ENCODE measurements at places on chromosomes 6 and 20. TPM values are rescaled to one million over a fixed set of nuclear protein-coding genes. Genes with fewer than 3 reads are reported as not detected.

Gene BACH2
- 5.7 TPM for total RNA-seq

Gene PSMB1
- total RNA-seq: 188 TPM

Gene ENPP5
- total RNA-seq: 90.1 TPM

GRCh38 chr6:55286824-55287223 is 40.4 kb upstream of the GFRAL start:
- no peaks in the 10 kb centered on the region for H3K36me3 ChIP-seq
- no peak overlapping the region for H3K27ac ChIP-seq
- H3K4me3 ChIP-seq: no peak overlapping the region
- no peaks in the 10 kb centered on the region for H3K4me1 ChIP-seq

DNA sequence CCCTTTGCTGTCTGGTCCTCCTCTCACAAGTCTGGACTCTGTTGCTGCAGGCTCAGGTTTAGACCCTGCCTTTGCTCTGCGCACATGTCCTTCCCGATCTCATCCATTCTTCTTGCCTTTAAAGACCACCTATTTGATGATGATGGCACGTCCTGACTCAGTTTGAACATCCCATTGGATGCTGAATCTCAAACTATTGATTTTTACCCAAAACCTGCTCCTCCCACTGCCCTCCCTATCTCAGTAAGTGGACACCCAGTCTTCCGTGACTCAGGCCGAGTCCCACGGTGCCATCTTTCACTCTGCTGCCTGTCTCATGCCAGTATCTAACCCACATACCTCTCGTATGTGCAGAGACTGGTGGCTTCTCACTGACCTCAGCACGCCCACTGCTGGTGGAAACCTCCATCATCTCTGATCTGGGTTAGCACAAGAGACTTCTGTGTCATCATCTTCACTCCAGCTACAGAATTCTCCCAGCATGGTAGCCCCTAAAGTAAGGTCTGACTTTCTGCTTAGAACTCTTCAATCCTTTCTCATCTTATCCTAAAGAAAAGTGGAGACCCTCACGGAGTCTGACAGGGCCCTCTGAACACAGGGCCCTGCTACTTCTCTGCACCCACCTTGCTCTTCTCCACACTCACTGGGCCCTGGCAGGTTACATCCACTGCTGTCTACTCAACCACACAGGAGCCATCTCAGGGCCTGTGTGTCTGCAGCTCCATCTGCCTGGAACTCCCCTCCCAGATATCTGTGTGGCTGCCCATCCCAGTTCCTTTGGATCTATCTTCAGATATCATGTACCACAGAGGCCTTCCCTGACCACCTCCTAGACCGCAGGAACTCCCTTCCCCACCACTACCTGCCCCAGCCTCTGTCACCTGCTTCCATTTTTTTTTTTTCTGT is 387.1 kb upstream of the AGPAT4 start:
- no peak overlapping the region for H3K27ac ChIP-seq
- DNase-seq: no peak
- no peaks in the 10 kb centered on the region for H3K4me1 ChIP-seq
- no peaks in the 10 kb centered on the region for H3K27me3 ChIP-seq
- no peaks in the 10 kb centered on the region for H3K36me3 ChIP-seq

DNA sequence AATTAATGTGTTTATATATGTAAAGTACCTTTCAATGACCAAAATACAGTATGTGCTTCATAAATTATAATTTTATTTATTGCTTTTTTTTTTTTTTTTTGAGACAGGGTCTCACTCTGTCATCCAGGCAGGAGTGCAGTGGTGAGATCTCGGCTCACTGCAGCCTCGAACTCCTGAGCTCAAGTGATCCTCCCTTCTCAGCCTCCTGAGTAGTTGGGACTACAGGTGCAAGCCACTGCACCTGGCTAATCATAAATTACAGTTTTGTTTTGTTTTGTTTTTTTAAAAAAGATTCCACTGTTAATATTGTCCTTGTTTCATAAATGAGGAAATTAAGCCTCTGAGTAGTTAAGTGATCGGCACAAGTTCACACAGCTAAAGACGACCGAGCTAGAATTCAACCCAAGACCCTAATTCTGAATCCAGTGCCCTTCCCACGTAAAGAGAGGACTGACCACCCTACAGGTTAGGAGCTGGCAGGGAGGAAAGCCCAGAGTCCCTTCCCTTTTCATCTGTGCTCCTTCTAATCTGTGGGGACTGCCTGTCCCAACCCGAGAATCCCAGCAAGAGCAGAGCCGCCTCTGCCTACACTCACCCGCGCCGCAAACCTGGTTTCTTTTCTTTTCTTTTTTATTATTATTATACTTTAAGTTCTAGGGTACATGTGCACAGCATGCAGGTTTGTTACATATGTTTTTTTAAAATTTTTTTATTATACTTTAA is 8.5 kb upstream of the GDF5 start:
- no peak overlapping the region for H3K27ac ChIP-seq
- no peak for DNase-seq
- no peaks in the 10 kb centered on the region for H3K27me3 ChIP-seq
- H3K4me3 ChIP-seq: no peak overlapping the region
- H3K4me1 ChIP-seq: peaks cover under 1% of the 10 kb centered on the region

DNA sequence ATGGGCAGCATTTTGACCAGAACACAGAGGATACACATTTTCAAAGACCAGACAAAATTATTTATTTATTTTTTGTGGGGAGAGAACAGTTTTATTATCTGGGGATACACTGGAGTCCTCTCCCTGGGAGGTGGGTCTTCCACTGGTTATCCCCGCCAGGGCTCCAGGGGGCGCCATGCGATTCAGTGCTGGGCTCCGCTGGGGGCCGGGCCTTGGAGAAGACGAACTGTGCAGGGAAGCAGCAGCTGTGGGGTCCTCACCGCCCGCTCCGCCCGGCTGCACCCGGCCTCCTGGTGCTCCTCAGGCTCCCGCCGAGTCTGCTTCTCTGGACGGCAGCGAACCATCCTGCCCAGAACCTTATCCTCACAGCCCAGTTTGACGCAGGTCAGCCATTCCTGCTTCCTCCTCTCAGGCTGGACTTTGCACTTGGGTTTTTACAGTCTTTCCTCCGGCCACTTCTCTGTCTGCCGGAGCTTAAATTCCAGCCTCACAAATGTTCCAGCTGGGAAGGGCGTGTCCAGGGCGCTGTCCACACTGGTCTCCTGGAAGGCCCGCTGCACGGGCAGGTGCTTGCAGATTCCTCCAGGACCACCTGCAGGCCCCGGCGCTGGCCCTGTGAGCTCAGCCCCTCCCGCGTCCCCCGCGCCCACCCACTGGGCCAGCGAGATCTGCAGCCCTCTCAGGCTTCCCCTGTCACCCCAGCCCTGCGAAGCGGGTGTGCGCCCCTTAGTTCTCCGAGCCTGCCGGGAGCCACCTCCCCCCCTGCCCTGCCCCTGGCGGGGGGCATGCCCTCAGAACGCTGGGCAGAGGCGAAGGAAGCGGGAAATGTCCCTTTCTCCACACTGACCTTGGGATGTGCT is 1830.0 kb upstream of the DEFB115 start:
- no peak overlapping the region for H3K4me3 ChIP-seq
- H3K4me1 ChIP-seq: no peaks in the 10 kb centered on the region
- H3K27me3 ChIP-seq: peaks cover 2% of the 10 kb centered on the region
- DNase-seq: no peak

DNA sequence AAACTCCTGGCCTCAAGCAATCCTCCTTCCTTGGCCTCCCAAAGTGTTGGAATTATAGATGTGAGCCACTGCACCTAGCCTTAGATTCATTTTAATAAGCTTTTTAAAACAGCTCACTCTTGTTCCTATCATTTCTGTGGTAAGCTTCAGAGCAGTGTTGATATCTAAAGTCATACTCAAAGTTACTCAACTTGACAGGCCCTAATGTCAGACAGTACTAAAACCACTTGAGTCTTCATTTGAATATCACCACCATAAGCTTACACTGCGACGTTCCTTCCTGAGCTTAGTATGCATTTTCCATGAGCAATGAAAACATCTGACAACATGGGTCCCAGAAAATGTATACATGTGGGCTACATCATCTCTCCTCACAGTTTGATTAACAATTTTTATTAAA is 6.0 kb downstream of the FUCA2 start:
- no peaks in the 10 kb centered on the region for H3K4me1 ChIP-seq
- no peaks in the 10 kb centered on the region for H3K27me3 ChIP-seq
- H3K4me3 ChIP-seq: no peak overlapping the region
- no peaks in the 10 kb centered on the region for H3K36me3 ChIP-seq
- no peak overlapping the region for H3K27ac ChIP-seq

GRCh38 chr20:8990770-8991169 is 78.1 kb upstream of the PLCB4 start:
- no peaks in the 10 kb centered on the region for H3K36me3 ChIP-seq
- H3K4me1 ChIP-seq: no peaks in the 10 kb centered on the region
- no peak for DNase-seq
- H3K27me3 ChIP-seq: no peaks in the 10 kb centered on the region
- H3K4me3 ChIP-seq: no peak overlapping the region
- H3K27ac ChIP-seq: no peak overlapping the region

GRCh38 chr20:38665094-38665493 is 59.2 kb upstream of the SLC32A1 start:
- H3K27me3 ChIP-seq: peaks cover 3% of the 10 kb centered on the region
- no peaks in the 10 kb centered on the region for H3K36me3 ChIP-seq
- no peak for DNase-seq
- H3K4me1 ChIP-seq: no peaks in the 10 kb centered on the region

GRCh38 chr20:13397300-13397724 is 176.2 kb downstream of the ISM1 start:
- no peaks in the 10 kb centered on the region for H3K27me3 ChIP-seq
- H3K27ac ChIP-seq: no peak overlapping the region
- no peak overlapping the region for H3K4me3 ChIP-seq
- DNase-seq: no peak
- no peaks in the 10 kb centered on the region for H3K4me1 ChIP-seq

GRCh38 chr6:126886106-126886505 is 232.4 kb upstream of the RSPO3 start:
- H3K27me3 ChIP-seq: no peaks in the 10 kb centered on the region
- H3K36me3 ChIP-seq: no peaks in the 10 kb centered on the region
- H3K4me3 ChIP-seq: no peak overlapping the region
- no peak overlapping the region for H3K27ac ChIP-seq
- H3K4me1 ChIP-seq: no peaks in the 10 kb centered on the region

- H3K36me3 ChIP-seq: no peaks in the 10 kb centered on the region
- DNase-seq: no peak
- H3K27ac ChIP-seq: no peak within 1 kb of the TSS
- no peaks in the 10 kb centered on the region for H3K4me1 ChIP-seq
Observed at GRCh38 chr6:41042226-41043055, at the start of gene TSPO2. Gene TSPO2, plus strand, starts transcription at chr6:41042467. Its CDS starts 519 bp downstream, at chr6:41042986.

All from prostate gland (tissue), 2 donors.